ENCODE measurements at places on chromosomes 5 and 9. TPM values are rescaled to one million over a fixed set of nuclear protein-coding genes. Genes with fewer than 3 reads are reported as not detected.

GRCh38 chr9:36762958-36763357 lies 190.3 kb downstream of the MELK start:
- no peak for DNase-seq

DNA sequence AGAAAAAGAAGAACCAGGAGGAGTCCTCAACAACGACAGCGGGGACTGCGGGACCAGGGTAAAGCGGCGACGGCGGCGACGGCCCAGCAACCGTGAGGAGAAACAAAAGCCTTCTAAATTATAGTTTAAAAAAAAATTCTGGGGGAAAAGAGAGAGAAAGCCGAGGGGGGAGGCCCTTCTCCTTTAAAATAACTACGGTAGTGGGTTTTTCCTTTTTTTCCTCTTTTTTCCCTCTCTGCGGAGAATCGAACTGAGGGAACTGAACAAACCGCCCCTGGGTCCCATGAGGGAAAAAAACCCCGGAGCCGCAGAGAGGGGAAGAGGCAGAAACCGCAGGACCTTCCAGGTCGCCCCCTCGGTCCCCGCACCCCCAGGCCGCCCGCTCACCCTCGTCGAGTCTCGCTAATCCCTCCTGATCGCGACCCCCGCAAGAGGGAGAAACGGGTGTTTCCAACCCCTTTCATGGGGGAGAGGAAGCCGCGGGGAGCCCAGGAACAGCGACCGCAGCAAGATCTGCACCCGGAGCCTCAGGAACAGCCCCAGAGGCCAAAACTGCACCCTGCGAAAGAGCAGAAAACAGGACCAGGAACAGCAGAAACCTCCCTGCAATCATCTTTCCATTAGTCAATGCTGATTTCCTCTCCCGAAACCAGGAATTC lies 453 bp downstream of the CPEB4 start:
- DNase-seq = no peak

The TXNDC8 gene
- not detected for polyA plus RNA-seq

The PIP5K1B gene
- 8.3 TPM for polyA plus RNA-seq

The MORN5 gene
- polyA plus RNA-seq = 3.4 TPM

- DNase-seq = no peak
Observed at GRCh38 chr9:123589361-123590239, 233.6 kb downstream of the CRB2 start.

DNA sequence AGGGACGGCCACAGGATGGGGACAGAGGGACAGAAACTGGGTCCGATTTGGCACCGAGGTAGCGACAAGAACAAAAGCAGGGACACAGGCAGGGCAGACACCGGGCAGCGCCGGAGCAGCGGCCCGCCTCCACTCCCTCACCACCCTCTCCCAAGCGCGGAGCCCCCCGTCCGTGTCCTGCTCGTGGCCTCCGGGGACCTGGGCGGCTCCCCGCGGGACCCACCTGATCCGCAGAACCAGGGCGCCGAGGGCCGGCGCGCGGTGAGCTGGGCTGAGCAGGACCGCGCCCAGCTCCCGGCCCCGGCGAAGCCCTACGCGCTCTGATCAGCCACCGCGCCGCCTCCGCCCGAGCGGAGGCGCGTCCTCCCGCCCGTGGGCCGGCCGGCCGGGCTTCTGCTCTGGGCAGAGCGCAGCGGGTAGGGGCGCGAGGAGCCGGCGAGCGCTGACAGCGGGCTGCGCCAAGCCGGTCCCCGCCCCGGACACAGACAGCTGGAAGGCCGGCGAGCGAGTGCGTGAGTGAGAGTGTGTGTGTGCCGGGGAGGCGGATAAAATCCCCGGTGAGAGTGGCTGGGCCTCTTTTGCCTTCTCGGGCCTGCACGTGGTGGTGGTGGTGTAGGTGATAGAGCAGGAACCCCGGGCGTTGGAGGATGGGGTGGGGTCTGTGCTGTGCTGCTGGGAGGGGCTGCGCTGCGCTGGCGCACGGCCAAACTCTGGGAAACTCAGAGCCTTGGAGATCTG lies at the start of gene GGTA1:
Gene GGTA1, minus strand, starts transcription at position 418 of the 738 bp plus-strand sequence. CDS start 31,922 bp downstream, outside the sequence.
- DNase-seq = no peak

DNA sequence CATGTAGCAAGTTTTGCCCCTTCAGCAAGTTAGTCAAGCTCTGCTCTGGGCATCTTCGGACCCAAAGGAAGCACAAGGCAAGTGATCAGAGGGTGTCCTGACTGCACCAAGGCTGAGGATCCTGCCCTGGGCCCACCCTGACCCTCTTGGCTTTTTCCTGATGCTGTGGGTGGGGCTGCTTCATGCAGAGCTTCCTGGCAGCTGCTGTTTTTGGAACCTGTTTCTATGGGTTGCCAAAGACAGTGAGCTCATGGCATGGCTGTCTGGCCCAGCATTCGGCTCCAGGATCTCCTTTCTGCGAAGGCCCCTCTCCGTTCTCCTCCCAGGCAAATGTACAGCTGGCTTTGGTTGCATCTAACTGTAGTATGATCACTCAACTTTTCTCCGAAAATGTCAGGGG lies 497.9 kb downstream of the ARHGEF28 start:
- no peak for DNase-seq

The MARVELD2 gene
- 31.3 TPM for polyA plus RNA-seq

The OCLN gene
- polyA plus RNA-seq = 46.1 TPM

DNA sequence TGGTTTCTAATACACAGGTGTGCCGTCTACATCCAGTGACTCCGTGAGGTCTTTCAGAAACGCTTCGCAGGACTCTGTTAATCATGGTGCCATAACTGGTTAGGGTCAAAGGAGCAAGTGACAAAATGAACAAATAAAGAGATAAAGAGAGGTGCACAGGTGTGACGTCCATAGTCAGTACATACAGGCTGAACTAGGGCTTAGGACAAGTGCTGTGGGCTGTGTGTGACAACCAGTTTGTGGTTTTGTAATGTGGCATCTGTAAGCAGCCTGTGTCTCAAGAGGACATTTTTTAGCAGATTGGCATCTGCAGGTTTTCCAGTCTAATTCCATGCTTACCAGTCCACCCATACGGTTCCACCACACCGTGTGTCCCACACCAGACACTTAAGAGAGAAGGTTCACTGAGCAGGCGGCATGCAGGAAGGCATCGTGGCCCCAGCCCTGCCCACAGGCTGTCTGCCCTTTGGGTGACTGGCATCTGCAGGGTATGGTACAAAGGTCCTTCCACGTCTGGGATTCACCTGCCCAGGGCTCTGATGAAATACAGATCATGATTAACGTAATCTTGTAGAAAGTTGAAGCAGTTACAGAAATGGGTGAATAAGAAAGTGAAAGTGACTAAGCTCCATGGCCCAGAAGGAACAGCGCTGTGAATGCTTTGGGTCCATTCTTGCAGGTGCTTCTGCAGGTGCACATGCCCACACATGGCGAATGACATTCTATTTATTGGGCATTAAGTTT lies 26.9 kb downstream of the SRD5A1 start:
- no peak for DNase-seq

DNA sequence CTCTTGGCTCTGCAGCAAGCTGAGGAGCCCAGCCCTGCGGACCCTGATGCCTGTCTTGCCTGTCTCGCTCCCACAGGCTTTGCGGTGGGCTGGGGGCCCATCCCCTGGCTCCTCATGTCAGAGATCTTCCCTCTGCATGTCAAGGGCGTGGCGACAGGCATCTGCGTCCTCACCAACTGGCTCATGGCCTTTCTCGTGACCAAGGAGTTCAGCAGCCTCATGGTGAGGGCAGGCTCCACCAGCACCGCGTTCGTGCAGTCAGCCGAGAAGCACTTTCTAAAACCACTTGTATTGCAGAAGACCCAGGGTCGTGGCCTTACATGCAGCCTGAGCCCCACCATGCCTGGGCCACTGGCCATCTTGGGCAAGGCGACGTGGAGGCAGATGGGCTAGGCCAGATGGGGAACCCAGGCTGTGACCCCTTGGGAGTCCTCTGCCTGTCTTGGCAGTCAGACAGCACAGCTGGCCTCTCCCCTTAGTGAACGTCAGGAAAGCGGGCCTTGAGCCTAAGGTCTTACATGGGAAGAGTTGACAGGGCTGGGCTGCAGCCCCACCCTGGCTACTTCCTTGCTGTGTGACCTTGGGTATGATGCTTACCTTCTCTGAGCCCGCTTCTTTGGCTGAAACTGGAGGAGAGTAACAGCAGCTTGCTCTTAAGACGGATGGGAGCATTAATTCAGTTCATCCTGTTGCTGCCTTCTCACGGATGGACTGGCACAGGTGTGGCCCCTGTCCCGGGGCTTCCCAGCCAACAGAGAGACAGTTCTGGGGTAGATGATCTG lies 8.6 kb downstream of the SLC2A8 start:
- DNase-seq = no peak

DNA sequence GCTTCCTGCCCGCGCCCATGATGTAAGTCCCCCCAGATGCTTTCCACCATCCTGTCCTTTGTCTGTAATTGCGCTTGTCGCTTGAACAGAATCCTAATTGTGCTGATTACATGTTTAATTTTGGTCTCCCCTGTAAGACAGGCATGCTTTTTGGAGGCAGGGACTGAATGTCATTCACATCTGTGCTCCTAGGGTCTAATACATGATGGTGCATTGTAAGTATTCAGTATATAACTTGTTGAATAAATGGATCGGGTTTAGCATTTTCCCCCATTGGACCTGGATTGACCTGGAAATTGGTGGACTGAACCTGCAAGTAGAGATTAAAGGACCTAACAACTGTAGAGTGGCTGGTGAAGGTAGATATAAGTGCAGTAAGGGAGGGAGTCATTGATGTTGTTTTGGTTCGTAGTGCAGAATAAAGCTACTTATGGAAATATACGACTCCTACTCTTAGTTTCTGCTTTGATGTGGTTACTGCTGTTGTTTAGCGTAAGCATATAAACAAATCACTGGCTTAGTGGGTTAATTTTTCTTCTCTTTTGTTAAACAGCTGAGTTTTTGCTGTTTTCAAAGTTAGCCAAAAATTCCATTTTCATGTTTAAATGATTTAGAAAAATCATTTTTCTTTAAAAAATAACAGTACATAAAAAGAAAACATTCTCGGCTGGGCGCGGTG lies 57.3 kb downstream of the TRIO start:
- no peak for DNase-seq

GRCh38 chr9:125694478-125694877 lies 12.5 kb downstream of the MAPKAP1 start:
- DNase-seq = no peak

GRCh38 chr9:81902196-81902595 lies 26.0 kb upstream of the SPATA31D4 start:
- no peak for DNase-seq

The NAIP gene
- 14.8 TPM for polyA plus RNA-seq

GRCh38 chr5:37836235-37836591 lies 3.6 kb downstream of the GDNF start:
- DNase-seq = no peak

DNA sequence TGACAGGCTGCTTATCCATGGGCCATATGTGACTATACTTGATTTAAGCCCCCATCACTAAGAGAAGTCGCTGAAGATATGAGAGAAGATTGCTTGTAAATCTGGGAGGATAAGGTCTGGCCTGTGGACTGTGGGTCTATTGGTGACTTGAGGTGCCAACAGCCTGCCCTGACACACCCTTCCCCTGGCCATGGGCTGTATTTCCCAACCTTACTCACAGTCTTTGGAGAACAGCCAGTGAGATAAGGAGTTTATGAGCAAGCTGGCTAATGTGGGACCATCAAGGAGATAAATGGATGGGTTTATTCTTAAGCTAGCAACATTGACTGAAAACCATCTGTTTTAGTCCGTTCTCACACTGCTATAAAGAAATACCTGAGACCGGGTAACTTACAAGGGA lies 231.3 kb downstream of the ZSWIM6 start:
- DNase-seq = no peak

DNA sequence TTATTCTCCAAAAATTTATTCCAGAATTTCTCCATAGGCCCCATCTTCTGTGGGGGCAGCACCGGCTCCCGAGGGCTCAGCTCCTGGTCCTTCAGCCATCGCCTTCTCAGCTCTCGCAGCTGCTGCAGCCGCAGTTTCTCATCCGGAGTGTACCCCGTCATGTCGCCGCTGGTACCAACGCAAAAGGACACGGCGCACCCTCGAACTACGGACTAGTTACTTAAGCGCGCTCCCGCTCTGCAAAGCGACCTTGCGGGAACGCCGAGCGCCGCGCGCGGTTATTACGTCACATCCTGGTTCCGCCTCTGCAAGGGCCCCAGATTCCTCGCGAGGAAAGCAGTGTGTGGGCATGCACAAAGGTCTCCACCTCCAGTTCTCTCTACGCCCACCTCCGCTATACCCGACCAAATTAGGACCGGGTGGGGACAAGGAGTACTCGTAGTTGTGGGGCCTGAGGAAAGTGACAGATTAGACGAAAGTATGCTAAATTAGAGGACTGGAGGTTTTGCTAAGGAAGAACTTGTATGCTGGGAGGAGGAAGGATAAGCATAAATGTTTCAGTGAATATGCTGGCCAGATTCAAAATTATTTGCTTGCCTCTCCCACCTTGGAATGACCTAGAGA lies at the start of gene NDUFB6:
Gene NDUFB6, minus strand, starts transcription at position 260 of the 624 bp plus-strand sequence. Its CDS starts 99 bp downstream, at position 161.
- DNase-seq = peak; percentile 84

- DNase-seq = no peak
Observed at GRCh38 chr5:143741421-143741820, 70.5 kb upstream of the HMHB1 start.

DNA sequence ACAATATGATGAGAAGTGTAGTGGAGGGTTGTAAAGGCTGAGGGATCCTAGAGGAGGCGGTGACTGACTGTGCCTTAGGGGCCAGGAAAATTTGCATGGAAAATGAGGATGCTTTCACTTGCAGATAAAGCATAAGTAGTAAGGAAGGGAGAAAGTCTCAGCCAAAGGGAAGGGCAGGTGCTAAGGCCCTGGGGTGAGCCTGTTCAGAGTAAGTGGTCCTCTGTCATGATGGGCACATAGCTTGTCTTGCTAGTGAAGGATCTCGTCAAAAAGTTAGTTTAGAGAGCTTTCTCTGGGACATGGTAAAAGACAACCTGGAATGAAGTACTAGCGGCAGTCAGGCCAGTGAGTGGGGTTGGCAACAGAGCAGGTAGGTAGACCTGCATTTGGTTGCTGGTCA lies 75.4 kb upstream of the CPLX2 start:
- DNase-seq = no peak

DNA sequence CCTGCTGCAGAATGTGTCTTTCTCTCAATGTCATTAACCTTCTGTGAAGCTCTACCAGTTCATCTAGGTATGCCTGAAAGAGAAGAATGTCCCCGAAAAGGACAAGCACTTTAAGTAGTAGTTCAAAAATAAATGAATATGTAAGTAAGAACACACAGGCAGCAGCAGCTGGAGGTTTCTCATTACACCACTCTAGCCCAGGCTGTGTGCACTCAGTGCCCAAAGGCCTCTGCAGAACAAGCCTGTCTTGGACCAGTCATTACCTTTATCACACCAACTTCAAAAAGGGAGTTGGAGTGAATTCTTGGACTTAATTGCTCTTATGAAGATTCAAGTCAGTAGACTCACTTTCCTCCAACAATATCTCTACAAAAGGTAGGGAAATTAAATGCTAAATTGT lies 268.8 kb downstream of the MLLT3 start:
- DNase-seq = no peak

The CCDC180 gene
- polyA plus RNA-seq = 12.8 TPM

DNA sequence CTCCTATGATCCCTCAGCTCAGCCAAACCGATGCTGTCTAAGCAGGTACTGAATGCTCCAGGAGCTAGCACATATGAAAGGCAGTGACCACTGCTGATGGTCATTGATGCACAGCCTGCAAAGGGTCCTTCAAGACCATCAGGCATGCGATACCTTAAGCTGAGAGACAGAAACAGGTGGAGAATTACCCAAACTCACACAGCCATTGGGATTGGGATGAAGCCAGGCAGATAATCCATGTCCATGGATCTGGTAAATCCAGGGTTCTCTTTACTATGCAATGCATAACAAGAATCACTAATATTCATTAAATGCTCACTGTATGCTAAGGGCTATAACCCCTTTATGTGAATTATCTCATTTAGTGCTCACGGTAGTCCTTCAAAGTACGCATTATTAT lies 36.2 kb downstream of the RAPGEF1 start:
- no peak for DNase-seq

The FAM169A gene
- 16.7 TPM for polyA plus RNA-seq

- no peak for DNase-seq
Observed at GRCh38 chr9:117734523-117735314, 30.5 kb downstream of the TLR4 start.
